Activated T-helper 1 cell treated with anti-CD3 and anti-CD28 coated beads, Interleukin-12 subunit alpha, Interleukin-12 subunit beta, Interleukin-2, Interleukin-4 antibody, amounts not matched to agents 30 ng/mL and 10 ng/mL and 1 ng/mL, durations not matched to agents 14 hours and 24 hours and 36 hours (primary cell): ENCODE measurements at places on chromosomes 1 and 21. TPM values are rescaled to one million over a fixed set of nuclear protein-coding genes. Genes with fewer than 3 reads are reported as not detected.

GRCh38 chr1:227885135-227885647 lies 62.5 kb downstream of the WNT9A start:
- H3K4me1 ChIP-seq = peaks cover 6% of the 10 kb centered on the region
- H3K27ac ChIP-seq = no peak overlapping the region
- no peak overlapping the region for H3K4me3 ChIP-seq
- peaks cover 6% of the 10 kb centered on the region for H3K27me3 ChIP-seq
- no peak for DNase-seq

Gene RAD54L
- total RNA-seq = 49.7 and 50.2 TPM in 2 replicates

DNA sequence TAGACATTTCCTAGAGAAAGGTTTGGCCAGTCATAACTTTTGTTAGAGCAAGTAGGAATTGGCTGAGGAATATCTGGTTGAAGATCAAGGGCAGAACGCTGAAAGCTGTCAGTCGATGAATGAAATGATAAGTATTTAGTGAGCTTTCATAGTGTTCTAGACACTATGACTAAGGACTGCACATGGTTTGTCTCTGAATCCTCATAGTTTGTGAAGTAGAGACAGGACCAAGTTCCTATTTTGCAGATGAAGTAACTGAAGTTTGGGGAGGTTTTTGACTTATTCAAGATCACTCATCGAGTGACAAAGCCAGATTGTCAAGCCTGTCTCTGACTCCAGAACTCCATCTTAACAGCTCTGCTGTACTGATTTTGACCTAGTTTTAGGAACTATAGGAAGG lies 4.7 kb downstream of the ELOA start:
- no peaks in the 10 kb centered on the region for H3K27me3 ChIP-seq
- H3K36me3 ChIP-seq = peaks cover 43% of the 10 kb centered on the region
- H3K4me1 ChIP-seq = peaks cover 49% of the 10 kb centered on the region
- no peak overlapping the region for H3K4me3 ChIP-seq

- H3K36me3 ChIP-seq = no peaks in the 10 kb centered on the region
- H3K27me3 ChIP-seq = peaks cover 13% of the 10 kb centered on the region
- no peak overlapping the region for H3K4me3 ChIP-seq
- DNase-seq = no peak
Observed at GRCh38 chr1:54129858-54130257, 22.9 kb downstream of the CDCP2 start.

Gene ZBTB37
- total RNA-seq = 9.2 and 9.4 TPM in 2 replicates

DNA sequence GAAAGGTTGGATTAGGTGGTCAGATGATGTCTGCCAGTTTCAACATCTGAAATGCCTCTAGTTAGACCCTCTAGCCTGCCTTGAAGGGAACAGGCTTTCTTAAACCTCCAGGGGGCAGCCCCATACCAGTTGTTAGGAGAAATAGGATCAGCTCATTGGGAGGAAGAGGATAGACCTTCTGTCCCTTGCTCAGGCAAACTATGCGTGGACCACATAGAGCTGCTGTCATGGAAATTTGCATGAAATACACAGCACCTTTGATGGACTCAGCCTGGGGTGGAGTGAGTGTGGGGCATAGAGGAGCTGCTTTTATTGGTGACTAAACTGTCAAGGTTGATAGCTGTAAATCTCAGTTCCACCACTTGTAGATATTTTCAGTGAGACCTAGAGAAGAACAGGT lies 38.4 kb upstream of the SPAG17 start:
- no peak overlapping the region for H3K27ac ChIP-seq
- H3K4me3 ChIP-seq = no peak overlapping the region
- H3K36me3 ChIP-seq = no peaks in the 10 kb centered on the region

- H3K4me1 ChIP-seq = peaks cover 48% of the 10 kb centered on the region
- no peaks in the 10 kb centered on the region for H3K27me3 ChIP-seq
- H3K27ac ChIP-seq = peak overlapping the region; percentile 81
- DNase-seq = no peak
- no peaks in the 10 kb centered on the region for H3K36me3 ChIP-seq
Observed at GRCh38 chr1:167276969-167277368, 56.3 kb downstream of the POU2F1 start.

DNA sequence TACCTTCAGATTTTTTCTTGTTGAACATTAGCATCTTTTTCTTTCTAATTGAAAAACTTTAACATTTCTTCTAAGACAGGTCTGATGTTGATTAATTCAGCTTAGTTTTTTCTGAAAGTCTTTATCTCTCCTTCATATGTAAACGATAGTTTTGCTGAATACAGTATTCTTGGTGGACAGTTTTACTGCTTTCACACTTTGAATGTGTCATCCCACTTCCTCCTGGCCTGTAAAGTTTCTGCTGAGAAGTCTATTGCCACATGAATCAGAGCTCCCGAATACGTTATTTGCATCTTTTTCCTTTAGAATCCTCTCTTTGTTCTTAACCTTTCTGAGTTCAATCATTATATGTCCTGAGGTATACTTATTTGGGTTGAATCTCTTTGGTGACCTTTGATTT lies 344.2 kb downstream of the OLFM3 start:
- no peaks in the 10 kb centered on the region for H3K4me1 ChIP-seq
- H3K4me3 ChIP-seq = no peak overlapping the region

Gene ELAVL4
- total RNA-seq = not detected in 2 replicates

GRCh38 chr1:88407248-88407647 lies 276.8 kb upstream of the PKN2 start:
- no peak overlapping the region for H3K27ac ChIP-seq
- H3K4me3 ChIP-seq = no peak overlapping the region
- no peaks in the 10 kb centered on the region for H3K27me3 ChIP-seq
- H3K4me1 ChIP-seq = no peaks in the 10 kb centered on the region
- H3K36me3 ChIP-seq = no peaks in the 10 kb centered on the region
